ENCODE measurements at places on chromosomes 3 and 15. TPM values are rescaled to one million over a fixed set of nuclear protein-coding genes. Genes with fewer than 3 reads are reported as not detected.

DNA sequence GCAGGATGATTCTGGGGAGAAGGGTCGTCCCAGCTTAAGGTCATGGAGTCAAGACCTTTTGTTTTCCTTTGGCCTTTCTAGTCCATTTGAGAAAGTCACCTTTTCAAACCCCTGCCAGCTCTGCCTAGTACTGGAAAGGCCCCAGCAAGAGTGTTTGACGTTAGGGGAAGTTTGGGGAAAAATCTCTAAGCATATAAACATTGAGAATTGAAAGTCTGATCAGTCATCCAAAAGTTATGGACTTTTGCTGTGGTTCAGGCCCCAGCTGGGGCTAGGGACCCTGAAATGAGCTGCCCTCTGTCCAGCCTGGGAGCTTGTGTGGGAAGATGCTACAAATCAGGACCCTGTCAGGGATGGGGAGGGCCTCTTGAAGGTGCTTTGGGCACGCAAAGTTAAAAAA lies 21.6 kb downstream of the SLC6A6 start:
- no peak for DNase-seq

DNA sequence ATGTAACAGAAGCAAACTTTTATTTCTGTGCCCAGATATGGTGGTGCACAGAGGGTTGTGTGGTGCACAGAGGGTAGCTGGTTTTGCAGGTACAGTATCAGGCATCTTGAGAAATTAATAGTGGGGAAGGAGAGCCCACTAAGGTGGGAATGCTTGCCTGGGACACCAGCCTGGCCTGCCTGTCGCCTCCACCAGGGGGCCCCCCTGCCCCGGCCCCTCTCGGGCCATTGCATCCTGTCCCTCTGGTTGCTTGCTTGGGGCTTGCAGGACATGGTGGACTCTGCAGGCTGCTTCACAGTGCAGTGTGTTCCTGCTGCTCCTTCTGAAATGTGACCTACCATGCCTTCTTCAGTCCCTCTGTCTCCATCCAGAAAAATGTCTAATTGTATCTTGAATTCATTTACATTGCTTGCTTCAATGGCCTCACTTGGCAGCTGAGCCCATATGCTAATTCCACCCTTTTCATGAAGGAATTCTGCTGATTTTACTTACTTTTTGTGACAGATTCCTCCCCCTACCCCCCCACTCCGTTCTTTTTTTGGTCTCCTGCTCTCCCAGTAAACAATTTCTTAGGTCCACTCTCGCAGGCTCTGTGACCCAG lies 73.6 kb downstream of the EEFSEC start:
- no peak for DNase-seq

The CSTA gene
- 229 TPM for total RNA-seq

- DNase-seq, result no peak
These were observed 3.6 kb upstream of the LIMD1 start for GRCh38 chr3:45590822-45591546.

DNA sequence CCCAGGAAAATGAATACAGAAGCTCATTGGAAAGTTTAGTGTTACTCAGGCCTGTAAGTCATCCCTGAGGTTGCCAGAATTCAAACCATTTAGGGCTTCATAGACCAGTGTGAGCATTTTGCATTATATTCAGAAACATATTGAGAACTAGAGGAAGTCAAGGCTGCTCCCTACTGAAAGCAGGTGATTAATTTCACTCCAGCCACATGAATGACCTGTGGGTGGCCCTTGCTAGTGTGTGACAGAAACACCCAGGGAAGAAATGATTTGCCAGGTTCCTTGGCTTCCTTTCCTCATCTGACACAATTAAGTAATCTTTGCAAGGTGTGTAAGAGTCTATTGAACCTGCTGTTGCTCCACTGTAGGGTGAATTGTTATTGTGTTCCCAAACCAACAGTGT lies 61.8 kb downstream of the GAP43 start:
- no peak for DNase-seq

The IL17RB gene
- total RNA-seq, result 0.81 TPM

The RAB6B gene
- total RNA-seq, result 1.1 TPM

The STRIT1 gene
- total RNA-seq, result 0.42 TPM

- DNase-seq, result no peak
These were observed 20.8 kb upstream of the CAPN3 start for GRCh38 chr15:42338500-42338899.

- DNase-seq, result peak; percentile 56
These were observed 754 bp downstream of the B3GNT5 start for GRCh38 chr3:183253528-183254486.

The ADCY5 gene
- total RNA-seq, result 1.3 TPM

DNA sequence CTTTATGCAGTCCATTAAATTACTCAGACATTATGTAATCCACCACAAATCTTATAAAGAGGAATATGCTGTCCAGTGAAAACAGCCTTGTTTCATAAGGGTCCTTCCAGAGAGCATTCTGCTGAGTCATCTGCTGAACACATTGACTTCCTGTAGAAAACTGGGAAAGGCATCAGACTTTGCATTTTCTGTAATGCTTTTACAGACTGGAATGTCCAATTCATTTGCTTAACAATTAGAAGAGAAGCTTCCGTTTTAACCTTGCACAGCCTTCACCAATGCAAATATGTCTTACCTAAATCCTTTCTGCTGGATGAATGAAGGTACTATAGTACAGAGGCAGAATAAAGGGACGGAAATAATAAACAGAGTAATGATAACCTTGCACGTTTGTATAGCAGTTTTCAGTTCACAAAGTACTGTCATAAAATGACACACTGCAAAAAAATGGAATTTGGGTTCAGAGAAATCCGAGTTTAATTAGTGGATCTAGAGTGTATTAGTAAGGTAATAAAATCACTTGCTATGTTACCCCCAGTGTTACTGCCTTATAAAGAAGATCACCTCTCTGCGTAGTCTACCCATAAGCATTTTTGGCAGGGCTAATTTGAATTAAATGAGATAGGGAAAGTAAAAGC lies 301.5 kb downstream of the PYDC2 start:
- no peak for DNase-seq

- DNase-seq, result no peak
These were observed 142.3 kb upstream of the WNT5A start for GRCh38 chr3:55629432-55629831.

The DNAJC17 gene
- 16.5 TPM for total RNA-seq

DNA sequence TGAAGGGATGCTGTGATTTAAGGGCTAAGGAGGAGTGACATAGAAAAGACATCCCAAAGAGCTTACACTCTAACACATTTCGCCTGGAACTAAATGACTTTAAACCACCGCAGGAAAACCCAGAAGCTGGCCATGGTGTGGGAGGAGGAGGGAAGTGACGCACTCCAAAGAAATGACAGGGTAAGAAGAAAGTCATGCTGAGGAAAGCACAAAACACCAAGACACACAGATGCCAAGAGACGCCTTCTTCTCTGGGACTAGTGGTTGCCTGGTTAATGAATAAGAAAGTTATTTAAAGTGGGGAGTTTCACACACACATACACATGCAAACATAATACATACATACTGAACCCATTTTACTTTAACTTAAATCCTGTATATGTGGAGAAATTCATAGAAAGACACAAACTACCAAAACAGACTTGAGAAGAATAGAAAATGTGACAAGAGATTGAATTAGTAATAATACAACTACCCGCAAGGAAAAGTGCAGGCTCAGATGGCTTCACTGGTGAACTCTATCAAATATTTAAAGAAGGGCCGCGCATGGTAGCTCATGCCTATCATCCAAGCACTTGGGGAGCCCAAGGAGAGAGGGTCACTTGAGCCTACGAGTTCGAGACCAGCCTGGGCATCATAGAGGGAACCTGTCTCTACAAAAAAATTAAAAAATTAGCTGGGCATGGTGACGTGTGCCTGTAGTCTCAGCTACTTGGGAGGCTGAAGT lies 125.5 kb downstream of the NSMCE3 start:
- DNase-seq, result peak; percentile 18

The GRK7 gene
- 0.34 TPM for total RNA-seq

DNA sequence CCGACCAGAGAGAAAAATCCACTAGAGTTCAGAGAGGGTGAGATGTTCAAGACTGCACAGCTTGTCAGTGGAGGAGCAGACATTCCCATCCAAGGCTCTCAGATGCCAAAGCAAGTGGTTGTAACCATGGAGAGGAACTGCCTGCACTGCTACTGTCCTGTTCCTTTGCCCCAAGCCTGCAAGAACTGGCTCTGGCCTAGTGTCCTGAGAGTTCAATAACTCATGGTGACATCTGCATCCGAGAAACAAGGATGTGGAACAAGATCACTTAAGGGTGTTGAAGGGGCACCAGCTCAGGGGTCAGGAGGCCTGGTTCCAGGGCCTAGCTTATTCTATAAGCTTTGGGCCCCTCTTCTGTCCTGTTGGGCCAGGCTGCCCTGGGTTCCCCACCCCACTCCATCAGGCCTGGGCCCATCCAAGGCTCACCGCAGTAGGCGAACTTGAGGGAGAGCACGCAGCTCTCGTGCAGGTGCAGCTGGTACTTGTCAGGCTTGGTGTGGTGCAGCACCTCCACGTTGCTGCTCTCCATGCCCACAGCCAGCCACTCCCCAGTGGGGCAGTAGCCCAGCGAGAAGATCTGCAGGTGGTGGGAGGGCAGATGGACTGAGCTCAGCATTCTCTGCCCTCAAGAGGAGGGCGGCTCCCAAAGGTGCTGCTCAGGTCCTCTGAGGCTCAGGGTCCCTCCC lies 45.6 kb downstream of the TLE3 start:
- DNase-seq, result no peak

DNA sequence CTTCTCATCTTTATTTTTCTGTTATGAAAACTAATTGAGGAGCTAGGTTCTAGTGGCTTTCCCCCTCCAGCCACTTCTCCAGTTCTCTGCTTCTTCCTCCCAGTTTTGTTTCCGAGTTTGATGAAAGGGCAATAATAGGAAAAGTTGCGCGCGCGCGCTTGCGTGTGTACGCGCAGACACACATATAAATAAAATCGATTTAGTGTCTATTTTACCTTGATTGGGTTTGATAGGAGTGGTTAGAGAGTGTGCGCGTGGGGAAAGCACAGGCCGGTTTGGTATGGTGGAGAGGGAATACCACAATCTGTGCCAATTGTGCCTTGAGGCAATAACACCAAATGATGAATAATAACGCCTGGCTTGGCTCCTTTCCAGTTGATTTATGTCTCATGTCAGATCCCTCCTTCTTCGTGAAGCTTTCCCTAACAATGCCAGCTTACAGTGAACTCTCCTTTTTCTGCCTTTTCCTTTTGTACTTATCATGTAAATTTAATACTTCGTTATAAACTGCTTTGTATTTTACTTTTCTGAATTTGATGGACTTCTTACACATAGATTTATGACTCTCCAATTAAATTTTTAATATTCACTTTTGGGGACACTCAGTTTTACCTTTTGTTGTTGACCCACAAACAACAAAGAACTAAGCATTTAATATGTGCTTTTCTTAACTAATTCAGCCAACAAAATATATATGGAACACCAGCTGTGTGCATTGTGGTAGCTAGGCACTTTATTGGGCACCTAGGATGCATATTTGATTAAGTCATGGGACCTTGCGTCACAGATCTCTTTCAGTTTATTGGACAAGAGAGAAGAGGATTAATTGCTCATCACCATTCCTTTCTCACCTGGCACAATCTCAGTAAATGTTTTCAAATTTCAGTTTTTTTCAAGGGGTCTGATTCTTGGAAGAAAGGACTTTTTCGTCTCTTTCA lies 1.7 kb downstream of the TIPARP start:
- peak; percentile 87 for DNase-seq

GRCh38 chr3:182906036-182906435 lies 74.3 kb downstream of the DCUN1D1 start:
- no peak for DNase-seq

GRCh38 chr15:66673410-66674322 lies 28.4 kb upstream of the SMAD6 start:
- no peak for DNase-seq

DNA sequence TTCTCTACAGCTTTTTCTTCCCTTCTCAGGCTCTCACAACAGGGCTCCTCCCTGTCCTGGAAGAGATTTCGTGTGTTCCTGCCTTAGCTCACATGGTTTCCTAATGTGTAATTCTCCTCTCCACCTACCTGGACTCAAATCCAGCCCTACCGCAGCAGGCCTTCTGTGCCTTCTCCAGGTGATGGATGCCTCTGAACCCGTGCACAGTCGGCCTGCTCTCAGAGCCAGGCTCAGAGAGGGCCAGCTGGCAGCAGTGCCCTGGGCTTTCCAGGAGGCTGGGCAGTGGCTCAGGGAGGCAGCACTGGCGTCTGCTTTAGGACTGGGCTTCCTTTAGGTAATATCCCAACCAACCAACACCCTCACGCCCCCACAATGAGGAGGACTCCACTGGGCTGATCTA lies 123.2 kb upstream of the TMC3 start:
- DNase-seq, result no peak

GRCh38 chr3:72381584-72381983 lies 466.7 kb downstream of the SHQ1 start:
- DNase-seq, result no peak

DNA sequence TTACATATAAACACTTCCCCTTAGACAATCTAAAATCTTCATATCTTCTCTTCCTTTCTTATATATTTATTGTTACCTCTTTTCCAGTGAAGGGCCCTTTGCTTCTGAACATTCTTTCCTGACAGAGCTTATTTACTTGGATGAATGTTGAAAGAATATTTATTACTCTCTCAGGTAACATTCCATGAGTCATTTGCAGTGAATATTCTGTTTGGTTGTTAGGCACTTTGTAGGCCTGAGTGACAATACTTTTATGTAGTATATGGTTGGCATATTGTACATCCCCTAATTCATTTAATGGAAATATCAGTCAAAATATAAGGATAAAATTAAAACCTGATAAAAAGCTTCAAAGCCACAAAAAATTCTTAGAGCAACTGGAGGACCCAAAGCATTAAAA lies 260.9 kb upstream of the KCNMB2 start:
- DNase-seq, result no peak

- peak; percentile 71 for DNase-seq
These were observed 58.5 kb downstream of the CMSS1 start for GRCh38 chr3:99875929-99876841.

DNA sequence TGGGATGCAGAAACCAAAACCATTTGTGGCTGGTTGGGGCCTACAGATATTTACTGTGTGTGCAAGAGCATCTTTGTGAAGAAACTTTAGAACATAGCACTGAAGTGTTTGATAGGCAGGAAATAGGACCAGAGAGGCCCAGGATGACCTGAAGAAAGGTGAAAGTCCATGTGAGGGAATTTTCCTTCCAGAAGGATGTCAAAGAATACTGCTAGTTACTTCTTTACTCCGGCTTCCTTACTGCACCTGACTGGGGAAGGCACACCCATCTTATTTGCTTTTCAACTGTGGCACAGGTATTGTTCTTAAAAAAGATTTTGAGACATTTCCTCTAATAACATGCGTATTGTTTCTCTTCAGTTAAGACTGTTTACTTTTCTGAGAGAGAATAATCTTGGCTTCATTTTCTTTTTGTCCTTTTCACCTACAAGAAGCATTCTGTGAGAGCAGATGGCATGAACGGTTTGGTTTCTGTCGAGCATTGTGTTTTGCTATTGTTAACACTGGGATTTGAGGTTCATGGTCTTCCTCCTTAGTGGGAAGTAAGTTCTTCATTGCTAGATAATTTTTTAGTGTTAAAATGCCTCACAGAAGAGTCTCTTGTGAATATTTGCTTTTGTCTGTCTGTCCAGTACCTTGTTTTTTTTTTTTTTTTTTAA lies 71.5 kb downstream of the SLCO3A1 start:
- DNase-seq, result peak; percentile 34

GRCh38 chr3:162141272-162141791 lies 644.7 kb downstream of the OTOL1 start:
- DNase-seq, result no peak

Data from lower leg skin (tissue), 4 donors.